ENCODE measurements at places on chromosomes 12 and 14.

- H3K36me3 ChIP-seq: no peaks in the 10 kb centered on the region
- H3K4me3 ChIP-seq: no peak overlapping the region
- no peak overlapping the region for H3K27ac ChIP-seq
- H3K27me3 ChIP-seq: no peaks in the 10 kb centered on the region
- no peak for DNase-seq
- H3K4me1 ChIP-seq: peaks cover 14% of the 10 kb centered on the region
Observed at GRCh38 chr14:105492971-105493871, 2.2 kb downstream of the TEDC1 start.

- DNase-seq: no peak
- peaks cover 35% of the 10 kb centered on the region for H3K4me1 ChIP-seq
- no peaks in the 10 kb centered on the region for H3K36me3 ChIP-seq
- peak overlapping the region; percentile 64 for H3K27ac ChIP-seq
- H3K4me3 ChIP-seq: no peak overlapping the region
Observed at GRCh38 chr14:63453443-63453936, 89.7 kb downstream of the PPP2R5E start.

GRCh38 chr14:84991021-84991420 lies 538.9 kb upstream of the FLRT2 start:
- no peak for DNase-seq
- H3K4me3 ChIP-seq: no peak overlapping the region
- no peak overlapping the region for H3K27ac ChIP-seq
- H3K36me3 ChIP-seq: no peaks in the 10 kb centered on the region
- no peaks in the 10 kb centered on the region for H3K27me3 ChIP-seq

- H3K27ac ChIP-seq: no peak overlapping the region
- H3K4me3 ChIP-seq: no peak overlapping the region
- no peak for DNase-seq
- H3K27me3 ChIP-seq: peaks cover 13% of the 10 kb centered on the region
Observed at GRCh38 chr14:104860414-104860813, 4.7 kb upstream of the CEP170B start.

DNA sequence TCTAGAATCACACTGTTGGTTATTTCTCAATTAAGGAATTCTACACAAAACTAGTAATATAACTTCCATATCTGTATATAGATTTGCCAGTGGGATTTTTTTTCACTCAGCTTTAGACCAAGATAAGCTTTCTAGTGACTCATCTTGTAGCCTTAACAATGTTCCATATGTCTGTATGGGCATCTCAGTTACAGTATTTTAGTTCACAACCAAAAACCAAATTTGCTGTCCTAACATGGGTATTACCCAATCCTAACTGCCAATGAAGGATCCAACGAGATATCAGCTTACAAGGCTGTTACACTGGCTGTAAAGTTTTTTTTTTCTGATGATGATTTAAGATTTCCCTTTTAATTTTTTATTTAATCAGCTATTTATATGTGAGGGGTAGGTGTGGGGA lies 31.5 kb upstream of the KRR1 start:
- no peak overlapping the region for H3K27ac ChIP-seq
- no peak overlapping the region for H3K4me3 ChIP-seq

- H3K4me3 ChIP-seq: no peak overlapping the region
Observed at GRCh38 chr14:56423544-56423943, 156.1 kb upstream of the TMEM260 start.

DNA sequence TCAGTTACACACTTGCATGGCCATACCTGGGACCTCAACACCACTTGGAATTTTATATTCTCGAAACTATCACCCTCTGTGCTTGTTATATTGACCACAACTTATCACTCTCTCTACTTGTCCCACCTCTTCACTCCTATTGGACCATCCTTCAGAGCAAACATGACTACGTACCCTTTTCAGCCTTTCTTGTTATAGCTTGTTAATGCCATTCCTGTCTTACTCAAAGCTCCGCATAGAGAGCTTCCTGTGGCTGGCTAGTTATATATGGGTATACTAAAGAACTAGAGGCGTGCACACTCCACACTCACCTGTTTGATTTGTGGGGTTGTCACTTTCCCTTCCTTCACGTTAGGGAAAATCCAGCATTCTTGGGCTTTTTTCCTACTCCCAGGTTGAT lies 26.3 kb upstream of the FRS2 start:
- H3K4me1 ChIP-seq: no peaks in the 10 kb centered on the region
- no peak overlapping the region for H3K4me3 ChIP-seq
- no peak for DNase-seq
- peaks cover 2% of the 10 kb centered on the region for H3K27me3 ChIP-seq
- H3K27ac ChIP-seq: no peak overlapping the region
- H3K36me3 ChIP-seq: no peaks in the 10 kb centered on the region

GRCh38 chr14:35883677-35884293 lies 57.6 kb downstream of the BRMS1L start:
- H3K4me1 ChIP-seq: no peaks in the 10 kb centered on the region
- no peaks in the 10 kb centered on the region for H3K36me3 ChIP-seq
- no peak overlapping the region for H3K27ac ChIP-seq
- H3K27me3 ChIP-seq: peaks cover 7% of the 10 kb centered on the region

GRCh38 chr14:88492272-88493089 lies 62.3 kb downstream of the PTPN21 start:
- no peak overlapping the region for H3K27ac ChIP-seq
- no peaks in the 10 kb centered on the region for H3K36me3 ChIP-seq
- H3K27me3 ChIP-seq: peaks cover 10% of the 10 kb centered on the region
- peak; percentile 66 for DNase-seq

DNA sequence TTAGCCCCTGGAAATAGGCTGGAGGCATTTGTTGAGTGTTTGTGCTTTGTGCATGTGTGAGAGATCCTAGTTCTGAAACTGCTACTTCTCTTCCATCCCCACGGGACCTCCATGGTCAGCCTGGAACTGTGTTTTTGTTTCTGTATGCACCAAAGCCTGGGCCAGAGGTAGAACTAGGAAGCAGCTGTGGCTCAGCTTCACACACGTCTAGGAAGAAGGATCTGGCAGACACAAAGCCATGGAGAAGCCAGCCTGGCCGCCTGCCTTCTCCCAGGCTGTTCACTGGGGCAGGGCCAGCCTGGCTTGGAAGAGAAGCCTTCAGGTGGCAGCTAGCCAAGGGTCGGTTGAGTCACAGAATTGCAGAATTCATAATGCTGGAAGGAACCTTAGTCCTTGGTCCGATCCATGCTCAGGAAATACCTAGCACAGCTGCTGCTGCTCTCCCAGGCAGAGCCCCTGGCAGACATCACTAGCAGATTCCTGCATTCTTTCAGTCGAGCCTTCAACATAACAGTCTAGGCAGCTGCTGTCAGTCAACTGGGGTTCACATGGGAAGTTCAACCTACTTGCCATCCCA lies 27.0 kb downstream of the RIN3 start:
- H3K4me1 ChIP-seq: peaks cover 76% of the 10 kb centered on the region
- peak overlapping the region; percentile 52 for H3K4me3 ChIP-seq
- H3K36me3 ChIP-seq: peaks cover 5% of the 10 kb centered on the region
- no peaks in the 10 kb centered on the region for H3K27me3 ChIP-seq

GRCh38 chr12:18861287-18861858 lies 123.5 kb downstream of the CAPZA3 start:
- no peak overlapping the region for H3K27ac ChIP-seq
- no peak overlapping the region for H3K4me3 ChIP-seq
- H3K27me3 ChIP-seq: peaks cover 5% of the 10 kb centered on the region
- DNase-seq: no peak
- no peaks in the 10 kb centered on the region for H3K4me1 ChIP-seq

DNA sequence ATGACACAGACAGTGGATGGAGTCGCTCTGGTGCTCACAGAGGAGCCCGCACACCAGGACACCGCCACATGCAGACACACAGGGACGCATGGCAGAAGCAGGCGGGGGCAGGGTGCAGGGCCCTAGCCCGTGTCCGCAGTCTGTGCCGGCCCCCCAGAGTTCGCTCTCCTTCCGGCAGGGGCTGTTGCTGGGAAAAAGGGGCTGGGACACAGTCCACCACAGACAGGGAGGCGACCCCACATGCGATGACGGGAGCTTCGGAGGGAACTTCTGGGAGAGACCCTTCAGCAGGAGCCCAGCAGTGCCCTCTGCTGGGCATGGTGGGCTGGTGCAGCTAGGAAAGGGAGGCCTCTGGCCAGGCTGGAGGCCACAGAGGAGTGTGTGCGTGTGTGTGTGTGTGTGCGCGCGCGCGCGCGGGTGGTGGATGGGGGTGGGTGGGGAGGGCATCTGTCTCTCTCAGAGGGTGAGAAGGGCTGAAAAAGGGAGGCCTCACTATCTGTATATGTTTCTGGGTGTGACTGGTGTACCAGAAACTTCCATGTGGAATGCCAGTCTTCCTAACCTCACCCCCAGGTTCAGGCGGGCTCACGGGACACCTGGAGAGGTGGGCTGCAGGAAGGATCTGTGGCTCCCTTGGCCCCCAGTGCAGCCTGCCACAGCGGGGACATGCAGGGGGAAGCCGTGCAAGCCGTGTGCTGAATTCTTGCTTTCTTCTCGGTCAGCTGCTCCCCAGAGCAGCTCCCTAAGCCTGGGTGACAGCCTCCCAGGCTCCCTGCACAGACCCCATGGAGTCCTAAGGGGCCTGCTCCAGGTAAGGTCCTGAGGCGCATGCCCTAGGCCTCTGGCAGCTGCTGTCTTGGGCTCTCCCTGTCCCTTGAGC lies 60.7 kb downstream of the PLEKHG3 start:
- H3K27me3 ChIP-seq: peaks cover 10% of the 10 kb centered on the region
- peak; percentile 80 for DNase-seq
- H3K36me3 ChIP-seq: no peaks in the 10 kb centered on the region
- H3K4me3 ChIP-seq: peak overlapping the region; percentile 50
